Activated T-helper 1 cell treated with Interleukin-2 at 50 U/mL for 16 hours (primary cell): ENCODE measurements at places on chromosomes 6 and 20.

DNA sequence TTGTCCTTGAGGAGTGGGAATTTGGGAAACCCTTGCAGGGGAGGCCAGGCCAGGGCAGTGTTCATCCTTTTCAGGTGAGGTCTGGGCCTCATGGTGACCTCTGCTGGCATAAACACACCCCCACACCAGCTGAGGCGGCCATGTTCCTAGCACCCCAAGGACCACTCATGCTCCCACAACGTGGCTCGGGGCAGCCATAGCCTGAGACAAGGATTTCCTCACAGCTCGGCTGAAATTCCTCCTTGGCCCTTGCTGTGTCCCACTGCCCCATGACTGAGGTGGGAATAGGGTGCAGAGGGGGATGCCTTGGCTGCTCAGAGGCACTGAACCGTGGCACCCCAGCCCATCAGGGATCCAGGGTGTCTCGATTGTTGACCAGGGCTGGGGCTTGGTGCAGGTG, 27.3 kb upstream of the SPDEF start:
- DNase-seq = no peak

DNA sequence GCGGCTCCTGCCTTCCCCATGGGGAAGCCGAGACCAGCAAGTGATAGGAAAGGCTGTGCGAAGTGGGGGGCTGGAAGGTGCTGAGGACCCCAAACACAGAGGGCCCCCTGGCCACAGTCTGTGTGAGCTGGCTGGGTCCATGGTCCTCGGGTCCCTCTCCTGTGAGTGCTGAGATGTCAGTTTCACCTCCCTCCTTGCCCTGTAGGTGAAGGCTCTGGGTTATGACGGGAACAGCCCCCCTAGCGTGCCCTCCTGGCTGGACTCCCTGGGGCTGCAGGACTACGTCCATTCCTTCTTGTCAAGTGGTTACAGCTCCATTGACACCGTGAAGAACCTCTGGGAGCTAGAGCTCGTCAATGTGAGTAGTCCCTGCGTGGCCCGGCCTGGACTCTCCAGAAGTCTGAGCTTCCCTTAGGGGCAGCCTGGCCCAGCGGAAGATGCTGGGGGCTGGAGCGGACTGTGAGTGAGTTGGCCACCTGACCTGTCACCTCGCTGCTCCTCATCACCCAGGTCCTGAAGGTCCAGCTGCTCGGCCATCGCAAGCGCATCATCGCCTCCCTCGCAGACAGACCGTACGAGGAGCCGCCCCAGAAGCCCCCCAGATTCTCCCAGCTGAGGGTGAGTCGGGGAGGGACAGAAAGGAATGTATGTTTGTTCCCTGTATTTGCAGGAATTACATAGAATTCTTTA, 61.7 kb downstream of the TCP11 start:
- DNase-seq = no peak

DNA sequence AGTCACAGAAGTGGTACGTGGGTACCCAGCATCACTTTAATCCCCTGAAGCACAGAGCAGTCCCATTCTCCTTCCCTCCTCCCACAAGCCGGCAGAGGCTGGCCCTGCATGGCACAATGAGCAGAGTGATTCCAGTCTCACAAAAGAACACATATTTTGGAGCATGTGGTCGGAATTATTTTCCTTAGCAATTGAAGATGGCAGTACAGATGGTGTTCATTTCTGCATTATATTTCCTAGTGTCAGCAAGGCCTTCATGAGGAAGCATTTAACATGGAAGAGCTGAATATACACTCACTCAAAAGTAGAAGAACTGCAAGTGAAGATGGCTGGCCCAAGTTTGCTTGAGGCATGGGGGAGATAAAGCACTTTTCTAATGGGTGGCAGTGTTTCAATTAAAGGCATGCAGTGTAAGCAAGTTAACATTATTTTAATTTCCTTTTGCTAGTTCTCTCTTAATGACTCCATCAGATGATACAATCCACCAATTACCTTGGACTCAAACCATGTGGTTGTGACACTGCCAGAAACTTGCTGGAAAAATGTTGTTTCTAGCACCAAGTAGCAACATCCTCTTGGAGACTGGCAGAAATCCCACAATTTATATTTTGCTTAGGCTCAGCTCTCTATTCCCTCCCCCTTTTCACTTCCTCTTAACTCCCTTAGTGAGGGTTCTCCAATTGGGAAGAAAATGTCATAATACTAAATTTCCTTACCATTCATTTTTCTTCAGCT, 74.4 kb downstream of the ARHGAP18 start:
- no peak for DNase-seq

DNA sequence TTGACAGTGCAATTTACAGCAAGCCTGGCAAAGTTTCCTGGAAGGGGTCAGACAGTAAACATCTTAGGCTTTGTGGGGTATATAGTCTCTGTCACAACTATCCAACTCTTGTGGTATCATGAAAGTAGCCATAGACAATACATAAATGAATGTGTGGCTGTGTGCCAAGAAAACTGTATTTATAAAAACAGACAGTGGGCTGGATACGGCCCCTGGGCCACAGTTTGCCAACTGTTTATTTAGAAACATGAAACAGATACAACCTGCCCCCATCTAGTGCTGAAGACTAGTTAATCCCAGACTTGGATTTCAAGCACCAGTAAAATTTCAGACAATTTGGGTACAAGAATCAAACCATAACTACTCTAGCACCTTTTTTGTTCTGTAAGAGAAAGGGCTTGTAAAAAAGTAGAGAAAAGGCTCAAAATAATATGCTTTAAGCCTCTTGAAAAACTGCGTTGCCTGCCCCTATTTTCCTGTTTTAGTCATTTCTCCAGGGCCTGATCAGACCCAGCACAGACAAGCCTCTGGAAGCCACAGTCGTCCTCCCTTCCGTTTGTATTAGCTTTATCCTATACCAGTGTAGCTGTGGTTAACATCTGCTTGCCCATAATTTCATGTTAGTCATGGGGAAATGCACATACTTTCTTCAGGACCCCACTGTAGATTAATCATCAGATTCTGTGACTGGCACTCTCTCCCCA, 30.8 kb downstream of the JAG1 start:
- DNase-seq = no peak

DNA sequence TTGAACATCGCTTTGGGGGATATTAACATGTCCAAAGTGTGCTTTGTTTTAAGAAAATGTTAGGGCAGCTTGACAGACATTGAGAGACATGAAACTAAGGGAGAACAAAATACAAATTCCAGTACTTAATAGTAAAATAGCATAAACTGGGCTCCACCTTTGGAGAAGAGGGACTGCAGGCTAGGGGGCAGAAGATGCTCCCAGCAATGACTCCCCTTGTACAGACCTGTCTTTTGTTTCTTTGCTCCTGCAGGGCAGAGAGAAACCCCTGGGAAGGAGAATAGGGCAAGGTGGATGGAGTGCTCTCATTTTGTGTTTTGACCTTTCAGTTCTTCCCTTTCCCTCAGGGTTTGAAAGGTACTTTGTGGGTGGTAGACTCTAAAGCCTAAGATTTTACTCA, 115.6 kb upstream of the PLCB4 start:
- DNase-seq = no peak

- no peak for DNase-seq
These were observed 78.6 kb downstream of the LINC00237 start for GRCh38 chr20:21027569-21027968.

GRCh38 chr6:125957845-125958244, 1.3 kb downstream of the HINT3 start:
- DNase-seq = no peak

- no peak for DNase-seq
These were observed 15.9 kb upstream of the ADGRF1 start for GRCh38 chr6:47057830-47058540.

GRCh38 chr20:45253261-45253660, 1.1 kb downstream of the SLPI start:
- DNase-seq = no peak

- DNase-seq = no peak
These were observed 61.6 kb downstream of the PLCB4 start for GRCh38 chr20:9130521-9130920.

GRCh38 chr6:11805259-11806053, 26.9 kb upstream of the ADTRP start:
- DNase-seq = no peak

- no peak for DNase-seq
These were observed 1.8 kb downstream of the RRAGD start for GRCh38 chr6:89410231-89410761.

DNA sequence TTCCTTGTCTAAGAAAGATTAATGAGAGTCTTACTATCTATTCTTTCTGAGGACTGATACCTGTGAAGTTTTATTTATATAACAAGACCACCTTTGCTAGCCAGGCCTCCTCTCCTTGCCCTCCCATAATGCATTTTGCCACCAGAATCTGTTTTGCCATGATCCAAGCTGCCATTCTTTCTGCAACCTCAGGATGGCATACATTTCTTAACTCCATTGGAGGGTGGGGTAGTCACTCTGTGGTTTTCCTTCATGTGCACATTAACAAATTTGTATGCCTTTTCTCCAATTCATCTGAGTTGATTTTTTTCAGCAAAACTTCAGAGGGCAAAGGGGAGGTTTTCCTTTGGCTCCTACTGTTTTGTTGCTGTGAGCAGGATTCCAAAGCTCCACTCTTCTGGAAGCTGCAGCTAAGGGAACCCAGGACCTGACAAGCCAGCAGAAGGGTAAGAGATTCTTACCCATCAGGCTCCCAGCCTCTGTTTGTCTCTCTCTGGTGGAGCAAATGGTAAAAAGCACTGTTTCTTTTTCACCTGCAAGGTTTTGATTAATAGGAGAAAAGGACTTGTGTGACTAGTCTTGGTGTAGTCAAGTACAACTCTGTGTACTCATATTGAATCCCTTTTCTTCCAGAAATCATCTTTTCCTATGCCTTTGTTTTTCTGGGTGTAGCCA, 26.2 kb upstream of the ENPP4 start:
- DNase-seq = no peak
